ENCODE measurements at places on chromosomes 2 and 18.

- DNase-seq, result no peak
Measured at GRCh38 chr2:218827701-218828476, 3.7 kb downstream of the PRKAG3 start.

GRCh38 chr18:51727780-51728179, 530.3 kb upstream of the MEX3C start:
- no peak for DNase-seq

DNA sequence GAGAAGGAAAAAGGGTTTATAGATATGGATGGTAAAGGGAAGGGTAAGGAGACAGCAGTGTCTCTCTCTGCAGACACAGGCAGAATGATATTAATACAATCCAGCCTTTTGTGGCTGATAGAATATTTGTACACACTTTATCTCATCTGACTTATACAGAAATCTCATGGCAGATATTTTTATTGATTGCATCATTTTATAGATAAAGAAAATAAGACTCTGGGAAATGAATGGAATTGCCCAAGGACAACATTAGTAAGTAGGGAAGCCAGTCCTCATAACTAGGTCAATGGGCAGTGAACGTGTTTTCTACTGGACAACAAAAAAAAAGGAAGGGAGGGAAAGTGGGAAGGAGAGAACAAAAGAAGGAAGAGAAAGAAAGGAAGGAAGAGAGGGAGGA, 236.4 kb upstream of the EPHA4 start:
- DNase-seq, result no peak

- peak; percentile 31 for DNase-seq
Measured at GRCh38 chr18:77320971-77321559, 71.4 kb downstream of the GALR1 start.

DNA sequence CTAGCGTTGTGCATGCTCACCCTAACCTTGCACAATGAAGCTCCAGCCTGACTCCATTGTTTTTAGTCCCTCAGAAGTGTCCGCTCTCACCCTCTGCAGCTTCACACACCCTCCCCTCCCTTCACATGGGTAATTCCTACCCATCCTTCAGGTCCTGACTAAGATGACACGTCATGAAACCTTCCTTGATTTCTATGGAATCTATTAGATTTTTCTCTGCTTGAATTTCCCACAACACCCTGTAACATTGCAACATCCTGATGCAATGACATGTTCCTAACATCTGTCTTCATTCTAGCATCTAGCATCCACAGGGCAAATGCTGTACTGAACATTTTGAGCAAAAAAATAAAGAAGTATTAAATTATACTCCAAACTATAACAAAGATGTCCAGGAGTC, 77.0 kb upstream of the PID1 start:
- DNase-seq, result no peak

Measured in gastrocnemius medialis (tissue), 4 donors.